Lung (tissue), 17 donors: ENCODE measurements at places on chromosomes 3 and 15. TPM values are rescaled to one million over a fixed set of nuclear protein-coding genes. Genes with fewer than 3 reads are reported as not detected.

TMEM40 gene
- 2.0 TPM for total RNA-seq

SMCO1 gene
- total RNA-seq, result not detected

LSMEM2 gene
- 0.12 TPM for total RNA-seq

MED12L gene
- total RNA-seq, result 0.82 TPM

ITGA11 gene
- total RNA-seq, result 1.7 TPM

FBXO40 gene
- total RNA-seq, result 0.06 TPM

CCNB2 gene
- 2.0 TPM for total RNA-seq

GOLGA8S gene
- 0.40 TPM for total RNA-seq

SLC12A8 gene
- 5.9 TPM for total RNA-seq
